ENCODE measurements at places on chromosomes 2 and 18. TPM values are rescaled to one million over a fixed set of nuclear protein-coding genes. Genes with fewer than 3 reads are reported as not detected.

DNA sequence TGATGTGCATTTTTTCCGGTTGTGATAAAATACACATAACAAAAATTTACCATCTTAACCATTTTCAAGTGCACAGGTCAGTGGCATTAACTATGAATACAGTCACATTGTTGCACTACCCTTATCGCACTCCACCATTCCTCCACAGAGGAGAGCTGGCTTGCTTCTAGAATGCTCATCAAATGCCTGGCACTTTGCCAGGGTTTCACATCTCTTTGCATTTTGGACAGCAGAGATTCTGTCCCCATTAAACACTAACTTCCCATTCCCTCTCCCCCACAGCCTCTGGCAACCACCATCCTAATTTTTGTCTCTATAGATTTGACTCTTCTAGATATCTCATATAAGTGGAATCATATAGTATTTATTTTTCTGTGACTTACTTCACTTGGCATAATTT lies 165.0 kb downstream of the ASB1 start:
- no peak for DNase-seq

DNA sequence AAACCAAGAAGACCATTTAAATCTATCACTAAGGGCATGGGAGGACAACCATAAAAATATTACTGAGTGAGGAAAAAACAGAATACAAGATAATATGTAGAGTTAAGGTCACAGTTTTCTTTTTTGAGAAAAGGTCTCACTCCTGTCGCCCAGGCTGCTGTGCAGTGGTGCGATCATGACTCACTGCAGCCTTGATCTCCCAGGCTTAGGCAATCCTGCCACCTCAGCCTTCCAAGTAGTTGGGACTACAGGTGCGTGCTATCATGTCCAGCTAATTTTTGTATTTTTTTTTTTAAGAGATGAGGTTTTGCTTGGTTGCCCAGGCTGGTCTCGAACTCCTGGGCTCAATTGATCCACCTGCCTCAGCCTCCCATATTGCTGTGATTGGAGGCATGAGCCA lies 24.0 kb downstream of the POLR1A start:
- DNase-seq = no peak

DNA sequence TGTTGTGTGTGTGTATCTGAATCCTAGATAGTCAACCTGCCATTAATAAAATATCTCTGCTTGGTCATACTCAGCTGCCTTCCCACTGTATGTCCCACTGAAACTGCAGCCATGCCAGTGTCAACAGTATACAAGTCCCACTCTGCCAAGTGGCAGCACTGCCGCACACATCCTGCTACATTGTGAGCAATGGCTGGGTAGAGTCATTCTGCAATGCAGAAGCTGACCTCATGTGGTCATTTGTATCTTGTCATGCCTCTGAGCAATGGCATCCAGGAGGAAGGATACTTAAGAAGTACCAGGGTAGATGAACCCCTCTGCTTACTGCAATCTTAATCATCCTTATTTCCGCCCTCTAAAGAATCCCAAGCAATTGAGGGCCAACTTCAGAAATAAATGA lies 302.2 kb upstream of the DDX18 start:
- no peak for DNase-seq

DNA sequence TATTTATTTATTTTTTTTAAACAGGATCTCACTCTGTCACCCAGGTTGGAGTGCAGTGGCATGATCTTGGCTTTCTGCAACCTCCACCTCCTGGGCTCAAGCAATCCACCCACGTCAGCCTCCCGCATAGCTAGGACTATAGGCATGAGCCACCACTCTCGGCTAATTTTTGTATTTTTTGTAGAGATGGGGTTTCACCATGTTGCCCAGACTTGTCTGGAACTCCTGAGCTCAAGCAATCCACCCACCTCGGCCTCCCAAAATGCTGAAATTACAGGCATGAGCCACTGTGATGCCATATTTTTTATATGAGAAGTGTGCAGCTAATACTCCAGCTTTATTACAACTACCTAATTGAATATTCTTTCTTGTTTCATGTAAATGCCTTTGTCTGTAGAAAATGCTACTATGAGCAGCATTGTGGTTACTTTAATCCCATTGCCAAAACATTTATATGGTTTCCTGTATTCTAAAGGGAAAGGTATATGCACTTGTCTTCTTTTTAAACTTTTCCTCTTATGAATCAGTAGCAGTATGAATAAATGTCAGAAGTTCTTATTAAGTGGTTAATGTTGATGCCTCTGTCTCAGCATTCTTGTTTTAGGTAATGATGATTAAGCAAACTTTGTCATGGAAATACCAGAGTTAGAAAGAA lies 9.5 kb upstream of the BCL2L11 start:
- DNase-seq = no peak

DNA sequence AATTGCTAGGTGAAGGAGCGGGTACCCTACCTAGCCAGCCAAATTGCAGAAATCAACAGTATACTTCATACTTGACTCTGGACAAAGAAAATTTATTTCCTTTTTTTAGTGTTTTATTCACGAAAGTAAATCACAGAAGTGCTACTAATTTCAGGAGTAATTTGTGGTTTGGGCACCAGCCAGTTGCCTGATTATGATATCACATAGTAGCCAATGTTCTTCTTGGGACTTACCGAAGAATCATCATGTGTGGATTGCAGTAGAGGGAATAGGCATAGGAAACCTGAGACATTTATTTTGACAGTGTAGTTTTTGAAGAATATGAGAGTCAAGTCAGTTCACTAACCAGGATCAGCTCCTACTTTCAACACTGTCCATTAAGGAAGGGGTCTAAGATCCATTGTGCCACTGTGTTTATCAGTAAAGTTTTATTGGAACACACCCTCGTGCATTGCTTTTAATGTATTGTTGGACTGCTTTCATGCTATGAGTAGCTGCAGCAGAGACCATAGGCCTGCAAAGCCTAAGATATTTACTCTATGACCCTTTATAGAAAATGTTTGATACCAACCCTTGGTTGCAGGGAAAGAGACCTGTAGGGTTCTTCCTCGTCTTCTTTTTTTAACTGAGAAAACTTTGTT lies 32.1 kb downstream of the TNFRSF11A start:
- DNase-seq = no peak

DNA sequence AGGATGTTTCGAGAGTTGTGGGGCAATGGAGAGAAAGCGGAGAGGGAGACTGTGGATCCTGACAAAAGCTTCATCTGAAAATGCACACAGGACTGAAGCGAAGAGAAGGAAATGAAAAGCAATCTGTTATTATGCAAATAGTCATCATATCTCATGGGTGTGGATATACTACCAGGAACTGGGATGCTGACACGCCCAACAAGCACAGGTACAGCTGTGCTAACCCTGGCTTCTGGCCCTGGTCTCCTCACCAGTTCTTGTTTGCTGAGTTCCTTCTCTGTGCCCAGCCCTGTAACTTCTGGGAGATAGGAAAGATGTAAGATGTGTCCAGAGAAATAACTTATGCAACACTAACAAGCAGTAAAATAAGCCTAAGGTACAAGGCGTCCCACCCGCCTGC lies 358.8 kb downstream of the CMPK2 start:
- DNase-seq = no peak

DNA sequence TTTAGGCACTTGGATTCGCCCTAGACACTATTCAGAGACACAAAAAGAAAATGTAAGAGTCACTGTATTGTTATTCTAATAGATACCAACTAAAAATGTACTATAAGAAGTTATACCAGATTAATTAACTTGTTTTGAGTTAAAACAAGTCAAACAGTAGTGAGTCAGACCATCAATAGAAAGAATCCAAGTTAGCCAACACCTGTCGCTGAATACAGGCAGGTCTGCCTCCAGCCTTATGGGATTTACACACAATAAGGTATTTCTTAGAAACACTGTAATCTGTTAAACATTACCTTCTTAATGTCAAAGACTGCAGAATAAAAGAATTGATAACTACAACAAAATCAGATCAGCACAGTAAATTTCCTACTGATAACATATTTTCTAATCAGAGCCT lies 181.4 kb downstream of the DYM start:
- DNase-seq = no peak

DNA sequence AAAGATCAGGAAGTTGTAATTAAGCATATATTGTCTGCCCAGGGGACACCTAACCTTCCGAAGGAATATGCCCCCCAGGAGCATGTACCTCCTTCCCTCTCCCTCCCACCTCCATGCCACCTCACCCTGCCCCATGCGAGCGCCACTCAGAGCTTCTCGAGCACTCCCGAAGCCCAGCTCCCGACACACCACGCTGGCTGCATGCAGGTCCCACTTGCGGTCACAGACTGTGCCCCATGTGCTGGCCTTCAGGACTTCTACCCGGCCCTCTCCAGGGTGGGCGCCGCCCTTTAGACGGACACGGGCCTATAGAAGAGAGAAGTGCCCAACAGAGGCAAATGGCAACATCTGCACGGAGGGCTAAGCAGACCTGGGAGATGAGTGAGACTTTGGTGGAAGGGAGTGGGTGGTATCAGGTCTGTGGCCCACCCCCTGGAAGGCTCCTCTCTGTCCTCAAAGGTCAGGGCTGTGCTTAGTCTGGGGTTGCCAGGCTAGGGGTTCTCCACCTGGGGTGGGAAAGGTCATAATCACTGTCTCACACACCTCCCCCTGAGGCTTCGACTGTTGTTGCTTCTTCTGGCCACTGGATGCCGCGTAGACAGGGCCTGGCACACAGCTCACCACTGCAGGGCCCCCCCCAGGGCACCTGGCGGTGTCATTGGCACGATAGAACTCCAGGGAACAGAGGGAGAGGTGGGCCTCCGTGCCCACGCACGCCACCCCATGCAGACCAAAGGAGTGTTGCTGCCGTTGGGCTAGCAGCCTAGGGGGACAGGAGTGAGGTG lies 6.6 kb downstream of the HTRA2 start:
- no peak for DNase-seq

DNA sequence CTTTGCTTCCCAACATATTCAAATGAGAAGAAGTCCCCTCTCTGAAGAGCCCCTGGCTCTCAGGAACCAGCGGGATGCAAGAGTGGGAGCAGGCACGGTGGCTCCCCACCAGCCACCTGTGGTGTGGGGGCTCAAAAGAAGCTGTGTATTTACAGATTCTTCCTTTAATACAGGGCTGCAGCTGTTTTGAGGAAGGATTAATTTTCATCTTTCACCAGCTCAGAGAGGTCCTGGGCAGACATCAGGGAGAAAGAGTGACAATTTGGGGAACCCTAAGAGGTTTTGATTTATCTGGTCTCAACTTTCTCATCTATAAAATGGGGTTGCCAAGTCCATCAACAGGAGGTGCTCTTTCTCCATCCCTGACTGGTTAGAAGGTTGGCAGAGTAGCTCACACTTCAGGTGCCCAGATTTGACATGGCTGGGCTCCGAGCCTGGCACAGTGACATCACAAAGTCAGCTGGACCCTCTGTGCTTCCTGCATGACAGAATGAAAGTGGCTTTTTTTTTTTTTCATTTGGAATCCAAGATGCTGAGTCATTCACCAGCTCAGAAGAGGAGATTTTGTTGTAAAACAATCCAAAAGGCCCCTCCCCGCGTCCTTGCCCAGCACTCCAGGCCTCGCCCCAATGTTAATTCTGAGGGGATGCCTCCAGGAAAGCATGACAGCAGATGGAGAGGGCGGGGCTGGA lies 15.5 kb upstream of the SIX2 start:
- DNase-seq = peak; percentile 8

GRCh38 chr2:191512874-191513273 lies 165.1 kb upstream of the NABP1 start:
- no peak for DNase-seq

GRCh38 chr2:128311216-128311754 lies 7.4 kb downstream of the HS6ST1 start:
- no peak for DNase-seq

- no peak for DNase-seq
Measured at GRCh38 chr18:7642331-7642890, 75.3 kb downstream of the PTPRM start.

Gene NTSR2
- not detected for total RNA-seq

Gene NPAS2
- 22.7 TPM for total RNA-seq

Gene C2orf80
- total RNA-seq = not detected

Gene GKN2
- 181 TPM for total RNA-seq

Gene KCNG2
- total RNA-seq = 0.20 TPM

Gene TMEM169
- 1.8 TPM for total RNA-seq

Gene BMP10
- not detected for total RNA-seq
